ENCODE measurements at places on chromosomes 16 and 17.

GRCh38 chr16:54325616-54326265 is 39.2 kb upstream of the IRX3 start:
- DNase-seq, result no peak

DNA sequence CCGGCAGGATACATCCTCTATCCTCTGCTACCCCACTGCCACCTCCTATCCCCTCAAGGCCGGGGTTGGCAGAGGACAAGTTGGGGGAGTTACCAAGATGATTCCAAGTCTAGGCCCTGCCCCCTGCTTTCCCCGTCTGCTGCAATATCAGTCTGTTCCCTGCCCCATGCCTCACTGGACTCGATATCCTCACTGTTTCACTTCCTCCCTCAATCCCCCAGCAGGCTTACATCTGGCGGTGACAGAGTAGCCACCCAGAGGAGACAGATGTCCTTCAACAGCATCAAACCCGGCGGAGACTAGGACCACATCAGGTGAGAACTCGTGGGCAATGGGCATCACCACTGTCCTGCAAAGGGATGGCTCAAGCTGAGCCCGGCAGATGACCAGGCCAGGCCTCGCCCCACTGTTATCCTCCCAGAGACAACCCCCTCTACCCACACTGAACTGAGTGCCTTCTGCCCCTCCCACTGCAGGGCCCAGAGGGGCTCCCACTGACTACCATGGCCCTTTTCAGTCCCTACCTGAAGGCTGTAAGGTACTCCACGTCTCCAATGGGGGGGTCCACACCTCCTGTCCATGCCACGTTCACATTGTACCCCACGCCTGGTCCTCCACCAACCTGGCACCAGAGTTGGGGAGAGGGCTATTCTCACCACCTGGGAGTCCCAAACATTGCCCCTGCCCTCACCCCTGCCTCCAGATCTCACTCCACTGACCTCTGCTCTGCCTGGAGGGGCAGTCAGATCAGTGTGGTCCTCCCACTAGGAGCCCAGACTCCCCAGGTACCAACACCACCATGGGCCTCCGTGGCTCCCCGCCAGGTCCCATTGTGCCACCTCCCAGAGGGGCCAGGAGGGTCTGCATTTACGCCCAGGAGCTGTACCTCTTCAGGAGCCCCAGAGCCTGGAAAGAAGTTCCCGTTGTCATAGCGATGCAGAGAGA is 9.6 kb downstream of the G6PC3 start:
- no peak for DNase-seq

DNA sequence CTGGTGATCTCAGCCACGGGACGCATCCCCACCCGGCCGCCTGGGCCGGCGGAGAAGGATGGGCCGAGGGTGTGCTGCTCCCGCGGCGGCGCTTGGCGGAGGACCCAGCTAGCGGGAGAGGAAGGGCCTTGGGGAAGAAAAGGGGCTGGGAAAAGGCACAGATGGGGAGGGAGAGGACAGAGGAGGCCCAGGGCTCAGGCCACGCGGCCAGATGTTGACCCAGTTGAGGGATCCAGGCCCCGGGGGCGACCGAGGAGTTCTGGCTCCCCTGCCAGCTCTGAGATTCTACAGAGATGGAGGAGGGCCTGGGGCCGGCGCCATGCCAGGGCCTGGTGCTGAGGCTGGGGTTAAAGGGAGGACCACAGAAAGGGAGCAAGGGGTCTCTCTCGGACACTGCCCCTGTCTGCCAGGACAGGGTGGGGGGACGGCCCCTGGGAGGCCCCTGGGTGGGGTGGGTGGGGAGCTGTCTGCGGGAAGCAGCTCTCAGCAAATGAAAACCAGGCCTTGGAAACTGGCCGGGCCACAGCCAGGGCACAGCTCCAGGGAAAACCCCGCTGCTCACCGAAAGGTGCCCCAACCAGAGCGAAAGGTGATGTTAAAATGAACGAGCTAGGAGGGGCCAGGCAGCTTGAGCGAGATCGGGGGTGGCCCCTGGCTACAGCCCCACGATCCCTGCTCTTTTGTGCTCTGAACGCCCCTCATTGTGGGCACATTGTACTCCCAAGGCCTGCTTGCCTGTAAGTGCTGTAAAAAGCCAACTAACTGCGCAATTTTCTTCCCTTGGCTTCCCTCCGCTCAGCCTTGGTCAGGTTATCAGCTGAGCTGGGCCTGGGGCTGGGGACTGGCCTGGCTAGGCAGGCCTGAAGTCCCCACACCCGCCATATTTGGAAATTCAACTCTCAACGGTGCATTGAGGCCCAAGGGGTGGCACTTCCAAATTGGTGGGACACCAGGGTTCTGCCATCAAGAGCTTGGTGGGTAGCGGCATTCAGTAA is 191.4 kb downstream of the ZNF423 start:
- DNase-seq, result peak; percentile 62

GRCh38 chr16:2852003-2852730 is 5.8 kb downstream of the PRSS22 start:
- DNase-seq, result no peak

DNA sequence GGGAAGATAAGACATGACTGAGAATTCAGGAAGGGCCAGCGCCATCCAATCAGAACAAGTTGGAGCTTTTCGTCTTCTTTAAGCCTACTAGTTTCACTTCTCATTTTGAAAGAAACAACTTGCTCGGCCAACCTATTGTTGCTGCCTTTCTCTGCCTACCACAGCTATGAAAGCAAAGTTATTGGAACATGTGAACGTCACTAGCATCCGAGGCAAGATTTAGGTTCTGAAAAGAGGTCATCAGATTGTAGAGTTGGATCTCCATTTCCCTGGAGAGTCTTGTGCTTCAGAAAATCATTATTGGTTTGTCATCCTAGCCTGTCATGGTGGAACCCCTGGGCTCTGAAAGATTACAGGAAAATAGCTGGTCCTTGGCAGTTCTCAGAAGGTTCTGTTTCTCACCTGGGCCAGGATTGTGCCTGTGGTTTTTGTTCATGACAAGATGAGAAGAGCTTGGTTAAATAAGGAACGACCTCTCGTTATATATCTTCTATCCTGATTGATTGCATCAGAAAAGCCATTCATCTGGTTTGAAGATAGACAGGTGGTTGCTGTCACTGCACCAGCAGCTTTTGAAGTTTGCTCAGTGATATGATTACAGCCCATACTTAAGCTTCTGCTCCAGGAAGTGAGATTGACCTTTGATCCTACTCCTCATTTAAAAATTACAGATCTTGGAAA is 25.3 kb downstream of the CDH13 start:
- DNase-seq, result no peak

- peak; percentile 32 for DNase-seq
Measured at GRCh38 chr17:72270273-72270924, 149.6 kb downstream of the SOX9 start.

DNA sequence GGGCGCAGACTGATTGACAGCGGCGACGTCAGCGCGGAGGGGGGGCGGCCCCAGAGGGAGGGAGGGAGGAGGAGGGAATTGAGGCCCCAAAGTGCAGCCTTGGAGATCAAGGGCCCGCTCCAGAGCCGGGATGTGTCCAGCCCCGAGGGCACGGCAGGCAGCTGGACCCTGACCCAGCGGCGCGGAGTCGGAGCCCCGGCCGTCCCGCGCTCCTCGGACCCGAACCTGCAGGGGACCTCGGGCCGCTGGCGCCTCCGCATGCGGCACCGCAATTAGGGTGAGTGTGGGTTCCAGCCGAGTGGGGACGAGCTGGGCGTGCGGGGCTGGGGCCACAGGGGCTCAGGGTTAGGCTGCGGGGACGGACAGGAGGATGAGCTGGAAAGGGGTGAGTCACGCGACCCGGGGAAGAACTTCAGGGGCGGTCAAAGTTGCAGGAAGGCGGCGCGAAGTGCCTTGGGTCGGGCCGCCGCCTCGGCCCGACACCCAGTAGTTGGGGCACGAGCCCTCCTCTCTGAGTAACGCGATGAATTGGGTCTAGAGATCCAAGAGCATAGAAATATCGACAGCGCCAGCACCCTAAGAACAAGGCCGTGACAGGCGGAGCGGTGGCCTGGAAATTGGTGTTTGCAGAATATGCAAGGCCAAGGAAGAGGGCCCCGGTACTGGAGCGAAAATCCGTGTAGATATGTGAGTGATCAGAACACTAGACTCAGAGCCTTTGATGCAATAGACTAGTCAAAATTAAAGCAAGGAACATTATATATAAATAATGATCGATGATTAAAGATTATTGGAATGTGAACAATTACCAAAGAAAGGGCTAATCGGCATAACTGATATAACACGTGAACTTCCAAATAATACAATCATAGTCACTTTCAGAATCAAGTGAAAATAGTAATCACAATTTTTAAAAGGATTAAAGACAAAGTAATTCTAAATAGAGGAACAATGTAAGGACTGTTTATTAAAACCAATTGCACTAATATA is at the start of gene TBX4:
TSS of gene TBX4 (plus strand) at position 122 of the 990 bp plus-strand sequence. CDS start 4,069 bp downstream, outside the sequence.
- DNase-seq, result no peak

GRCh38 chr16:49539758-49540157 is 166.2 kb downstream of the C16orf78 start:
- no peak for DNase-seq

DNA sequence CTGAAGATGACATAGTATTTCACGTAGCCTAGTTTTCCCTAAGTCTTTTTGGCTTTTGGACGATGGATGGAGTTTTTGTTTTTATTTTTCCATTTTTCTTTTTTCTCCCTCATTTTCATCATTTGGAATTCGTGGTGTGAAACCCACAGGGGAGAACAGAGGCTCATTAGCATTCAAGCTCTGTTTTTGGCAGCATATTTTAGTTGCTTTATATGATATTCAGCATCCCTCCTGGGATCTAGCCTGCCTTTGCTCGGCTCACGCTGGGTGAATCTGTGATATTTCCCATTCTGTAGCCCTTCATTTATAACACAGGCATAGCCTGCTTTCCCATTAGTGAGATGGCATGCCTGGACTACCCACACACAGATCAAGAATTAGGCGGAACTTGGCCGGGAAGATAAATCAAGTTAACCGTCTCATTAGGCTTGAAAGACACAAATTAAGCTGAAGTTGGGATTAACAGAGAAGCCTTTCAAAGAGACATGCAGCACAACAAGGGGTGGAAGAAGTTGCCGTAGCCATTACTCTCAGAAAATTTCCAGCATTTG is 20.1 kb upstream of the CLEC19A start:
- no peak for DNase-seq

GRCh38 chr17:45405250-45406086 is 27.2 kb downstream of the ARHGAP27 start:
- peak; percentile 37 for DNase-seq

GRCh38 chr17:67672592-67673335 is 45.0 kb upstream of the NOL11 start:
- no peak for DNase-seq

DNA sequence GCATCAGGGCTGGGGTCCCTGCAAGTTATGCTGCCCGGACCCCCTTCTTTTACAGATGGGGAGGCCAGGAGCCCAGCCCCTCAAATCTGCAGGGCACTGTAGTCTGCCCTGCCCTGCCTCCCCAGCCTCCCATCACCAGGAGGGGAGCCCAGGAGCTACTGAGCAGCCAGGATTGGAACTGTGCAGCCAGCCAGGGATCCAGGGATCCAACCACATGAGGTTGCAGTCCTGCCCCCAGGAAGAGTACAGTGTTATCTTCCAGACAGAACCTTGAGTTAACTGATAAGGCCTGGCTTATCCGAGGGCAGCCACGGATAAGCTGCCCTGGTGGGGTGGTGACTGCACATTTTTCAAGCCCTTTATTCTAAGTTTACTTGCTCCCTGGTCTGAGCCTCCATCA is 11.4 kb upstream of the NDRG4 start:
- peak; percentile 62 for DNase-seq

GRCh38 chr17:51200295-51200694 is 34.1 kb downstream of the NME2 start:
- no peak for DNase-seq

- no peak for DNase-seq
Measured at GRCh38 chr16:85899444-85899843, 482 bp downstream of the IRF8 start.

GRCh38 chr17:66706851-66707450 is 128.0 kb upstream of the CACNG5 start:
- no peak for DNase-seq

DNA sequence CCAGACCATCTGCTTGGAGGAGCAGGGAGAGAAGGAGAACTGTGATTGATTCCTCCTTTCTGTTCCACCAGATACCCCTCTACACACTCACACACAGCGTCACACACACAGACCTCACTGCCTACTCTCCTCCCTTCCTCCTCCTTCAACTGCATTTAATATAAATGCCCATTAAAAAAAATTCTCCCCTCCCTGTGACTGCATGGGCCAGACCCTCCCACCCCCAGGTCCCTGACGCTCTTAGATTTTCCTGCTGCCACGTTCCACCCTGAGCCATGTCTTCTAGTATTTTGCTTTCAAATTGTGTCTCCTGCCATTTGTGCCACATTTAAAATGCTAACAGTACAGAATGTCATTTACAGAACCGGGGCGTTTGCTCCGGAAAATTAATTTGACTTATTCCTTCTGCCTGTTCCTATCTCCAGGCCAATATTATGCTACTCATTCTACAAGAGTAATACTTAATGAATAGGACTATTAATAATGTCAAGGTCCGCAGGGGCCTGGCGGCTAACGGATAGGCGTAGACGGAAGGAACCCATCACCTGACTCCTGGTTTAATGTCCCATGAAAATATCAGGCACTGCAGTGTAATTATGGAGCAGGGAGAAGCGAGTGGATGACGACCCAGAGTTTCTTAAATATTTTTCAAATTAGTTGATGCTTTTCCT is 100.2 kb downstream of the MRM1 start:
- DNase-seq, result no peak

DNA sequence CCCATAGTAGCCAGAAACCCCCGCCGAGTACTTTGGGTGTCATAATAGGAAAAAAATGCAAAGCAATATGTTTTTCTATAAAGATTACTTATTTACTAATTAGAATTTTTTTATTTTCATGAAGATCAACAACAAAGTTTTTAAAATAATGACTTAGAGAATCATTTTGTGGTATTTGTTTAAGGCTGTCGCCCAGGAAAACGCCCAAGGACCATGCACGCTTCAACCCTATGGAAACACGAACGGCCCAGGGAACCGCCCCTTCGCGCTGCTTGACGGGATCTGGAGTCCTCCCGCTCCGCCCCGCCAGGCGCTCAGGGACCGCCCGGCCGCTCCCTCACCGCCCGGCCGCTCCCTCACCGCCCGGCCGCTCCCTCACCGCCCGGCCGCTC is 408 bp upstream of the KPNA2 start:
- DNase-seq, result peak; percentile 96

GRCh38 chr17:56441308-56441707 is 152.2 kb upstream of the NOG start:
- DNase-seq, result no peak

GRCh38 chr17:67160791-67161190 is 84.2 kb downstream of the HELZ start:
- no peak for DNase-seq

- no peak for DNase-seq
Measured at GRCh38 chr16:1789643-1790045, 3.9 kb downstream of the IGFALS start.

DNA sequence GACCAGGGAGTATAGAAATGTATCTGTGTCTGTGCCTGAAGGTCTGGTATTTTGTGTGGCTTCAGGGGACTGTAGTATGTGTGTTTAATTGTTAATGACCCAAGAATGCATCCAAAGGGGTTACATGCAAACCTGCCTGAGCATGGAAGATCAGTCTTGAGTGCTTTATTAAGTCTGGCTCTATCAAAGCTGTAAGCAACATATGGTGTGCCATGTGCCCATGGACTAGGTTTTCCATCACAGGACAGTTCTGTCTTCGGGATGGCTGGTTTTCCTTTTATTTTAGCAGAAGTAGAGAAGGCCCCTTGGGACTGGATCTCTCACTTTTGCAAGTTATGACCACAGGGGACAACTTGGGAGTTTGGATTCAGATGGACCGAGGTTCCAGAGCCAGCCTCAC is 18.2 kb downstream of the RBFOX1 start:
- DNase-seq, result no peak
